ENCODE measurements at places on chromosomes 12 and 14.

DNA sequence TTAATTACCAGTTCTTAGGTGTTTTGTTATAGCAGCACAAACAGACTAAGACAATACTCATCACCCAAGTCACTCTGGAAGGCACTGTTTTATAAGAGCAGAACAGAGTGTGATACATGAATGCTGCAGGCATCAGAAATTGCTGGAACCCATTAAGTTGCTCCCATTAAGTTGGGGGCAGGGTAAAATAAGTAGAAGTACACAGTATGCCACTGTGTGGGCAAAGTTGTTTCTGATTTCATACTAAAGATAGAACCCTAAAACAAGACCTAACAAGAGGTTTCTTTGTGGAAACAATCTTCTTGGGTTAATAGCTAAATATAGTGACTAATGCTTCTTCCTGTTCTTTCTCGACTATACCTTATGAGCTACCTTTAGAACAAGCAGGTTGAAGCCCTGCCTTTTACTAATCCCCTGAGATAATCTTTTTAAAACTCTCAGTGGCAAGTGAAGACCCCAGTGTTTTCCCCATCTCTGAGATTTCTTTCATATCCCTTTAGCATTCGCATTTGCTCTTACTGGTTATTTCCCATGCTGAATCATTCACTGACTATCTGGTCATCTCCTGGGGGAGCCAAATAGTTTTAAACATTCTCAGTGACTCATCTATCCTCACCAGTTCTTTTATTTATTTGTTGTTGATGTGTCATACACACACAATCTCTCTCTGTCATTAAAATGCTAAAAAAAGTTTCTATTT, 52.3 kb downstream of the SOCS2 start:
- DNase-seq = no peak
- no peak overlapping the region for H3K4me3 ChIP-seq
- H3K36me3 ChIP-seq = no peaks in the 10 kb centered on the region
- H3K27ac ChIP-seq = no peak overlapping the region
- H3K4me1 ChIP-seq = no peaks in the 10 kb centered on the region

GRCh38 chr12:96015672-96016071, 19.5 kb upstream of the HAL start:
- no peak overlapping the region for H3K4me3 ChIP-seq
- no peaks in the 10 kb centered on the region for H3K27me3 ChIP-seq
- peaks cover 71% of the 10 kb centered on the region for H3K36me3 ChIP-seq
- H3K4me1 ChIP-seq = no peaks in the 10 kb centered on the region
- DNase-seq = peak; percentile 85

GRCh38 chr12:103540319-103540718, 44.6 kb upstream of the C12orf42 start:
- no peaks in the 10 kb centered on the region for H3K27me3 ChIP-seq
- H3K4me3 ChIP-seq = no peak overlapping the region

DNA sequence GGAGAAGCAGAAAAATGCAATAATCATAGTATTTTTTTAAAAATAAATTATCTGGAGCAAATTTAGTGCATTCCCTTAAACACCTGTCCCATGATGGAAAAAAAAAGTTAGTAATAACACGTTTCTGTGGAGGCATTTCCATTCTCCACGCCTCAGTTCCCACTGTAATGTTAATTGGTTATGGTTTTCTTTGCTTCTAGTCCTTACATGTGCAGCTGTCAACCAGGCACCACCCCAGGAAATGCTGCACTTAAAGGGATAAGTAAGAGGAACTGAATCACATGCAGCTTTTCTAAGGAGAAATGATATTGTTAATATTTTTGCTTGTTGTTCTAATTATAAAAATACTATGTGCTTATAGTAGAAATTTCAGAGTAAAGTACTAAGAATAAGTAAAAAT, 240.3 kb downstream of the ZFP36L1 start:
- no peaks in the 10 kb centered on the region for H3K4me1 ChIP-seq
- H3K4me3 ChIP-seq = no peak overlapping the region

DNA sequence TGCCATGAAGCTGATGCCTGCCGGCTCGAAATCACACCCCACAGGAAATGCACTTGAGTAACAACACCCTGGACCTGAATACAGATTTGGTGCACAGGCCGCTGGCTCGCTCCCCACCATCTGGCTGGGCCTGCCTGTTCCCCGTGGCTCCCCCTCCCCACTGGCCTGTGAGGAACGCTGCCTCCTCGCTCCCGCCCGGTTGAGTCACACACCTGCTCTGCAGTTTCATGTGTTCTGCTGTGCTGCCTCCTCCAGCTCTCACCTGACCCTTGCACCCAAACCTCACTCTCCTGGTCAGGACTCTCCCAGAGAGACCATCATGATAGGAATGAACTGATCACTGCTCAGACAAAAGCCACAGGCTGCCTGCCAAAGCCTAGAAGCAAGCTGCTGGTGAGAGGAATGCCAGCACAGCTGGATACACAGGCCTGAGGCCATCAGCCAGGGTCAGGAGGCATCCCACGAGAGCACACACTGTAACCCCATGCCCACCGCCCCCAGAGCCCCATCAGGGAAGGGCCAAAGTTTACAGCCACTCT, 3.8 kb upstream of the SIVA1 start:
- no peaks in the 10 kb centered on the region for H3K36me3 ChIP-seq
- no peak overlapping the region for H3K4me3 ChIP-seq
- H3K4me1 ChIP-seq = no peaks in the 10 kb centered on the region
- H3K27ac ChIP-seq = no peak overlapping the region

Measured in endodermal cell (in vitro differentiated cells).